ENCODE measurements at places on chromosomes 5 and 9.

DNA sequence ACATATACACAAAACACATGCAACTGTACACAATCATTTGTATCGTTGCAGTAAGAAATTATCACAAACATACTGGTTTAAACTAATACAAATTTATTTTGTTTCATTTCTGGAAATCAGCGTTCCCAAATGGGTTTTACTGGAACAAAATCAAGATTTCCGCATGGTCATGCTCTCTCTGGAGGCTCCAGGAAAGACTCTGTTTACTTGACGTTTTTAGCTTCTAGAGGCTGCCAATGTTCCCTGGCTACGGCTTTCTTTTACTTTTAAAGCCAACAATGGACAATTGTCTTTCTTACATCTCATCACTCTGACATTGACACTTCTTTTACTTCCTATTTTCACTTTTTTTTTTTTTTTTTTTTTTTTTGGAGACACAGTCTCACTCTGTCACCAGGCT, 793.1 kb downstream of the CDH9 start:
- no peak for DNase-seq

DNA sequence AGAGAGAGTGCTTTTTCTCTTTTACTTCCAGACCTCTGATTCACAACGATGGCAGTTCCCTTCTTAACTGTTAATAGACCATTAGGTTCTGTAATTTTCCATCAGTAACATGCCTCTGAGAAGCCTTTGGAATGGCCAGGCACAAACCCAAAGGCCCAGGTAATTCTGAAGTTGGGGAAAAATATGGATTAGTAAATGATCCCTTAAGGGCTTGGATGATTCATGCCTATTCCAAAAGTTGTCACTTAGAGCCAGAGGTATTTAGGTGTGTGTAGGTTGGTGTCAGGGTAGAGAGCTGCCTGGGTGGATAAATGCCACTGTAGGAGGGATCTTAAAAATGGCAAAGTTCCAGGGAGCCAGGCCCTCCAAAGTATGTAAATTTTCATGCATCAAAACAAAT, 228.8 kb downstream of the PLK2 start:
- DNase-seq: no peak

DNA sequence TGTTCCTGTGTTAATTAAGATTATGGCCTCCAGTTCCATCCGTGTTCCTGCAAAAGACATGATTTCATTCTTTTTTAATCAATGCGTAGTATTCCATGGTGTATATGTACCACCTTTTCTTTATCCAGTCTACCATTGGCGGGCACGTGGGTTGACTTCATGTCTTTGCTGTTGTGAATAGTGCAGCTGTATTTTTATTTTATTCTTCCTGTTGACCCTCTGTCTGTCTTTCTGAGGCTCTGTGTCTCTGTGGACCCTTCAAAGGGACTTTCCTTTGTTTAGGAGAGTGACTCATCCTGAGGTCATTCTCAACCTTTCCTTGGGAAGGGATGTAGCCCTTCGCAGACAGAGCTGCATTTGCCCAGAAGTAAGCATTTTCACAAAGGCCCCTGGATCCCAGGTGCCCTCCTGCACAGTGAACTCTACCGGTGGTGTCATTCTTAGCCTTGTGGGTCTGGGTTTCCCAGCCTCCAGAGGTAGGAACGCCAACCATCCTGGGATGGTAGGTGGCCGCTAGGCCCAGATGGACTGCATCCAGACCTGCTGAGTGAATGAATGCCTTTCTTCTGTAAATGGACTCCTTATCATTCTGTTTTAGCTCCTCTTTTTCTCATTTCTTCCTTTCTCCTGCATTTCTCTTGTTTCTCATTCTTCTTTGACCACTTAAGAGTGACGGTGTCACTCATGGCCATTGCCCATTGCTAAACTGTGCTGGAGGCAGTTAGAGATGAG, 22.4 kb downstream of the TRIO start:
- no peak for DNase-seq

DNA sequence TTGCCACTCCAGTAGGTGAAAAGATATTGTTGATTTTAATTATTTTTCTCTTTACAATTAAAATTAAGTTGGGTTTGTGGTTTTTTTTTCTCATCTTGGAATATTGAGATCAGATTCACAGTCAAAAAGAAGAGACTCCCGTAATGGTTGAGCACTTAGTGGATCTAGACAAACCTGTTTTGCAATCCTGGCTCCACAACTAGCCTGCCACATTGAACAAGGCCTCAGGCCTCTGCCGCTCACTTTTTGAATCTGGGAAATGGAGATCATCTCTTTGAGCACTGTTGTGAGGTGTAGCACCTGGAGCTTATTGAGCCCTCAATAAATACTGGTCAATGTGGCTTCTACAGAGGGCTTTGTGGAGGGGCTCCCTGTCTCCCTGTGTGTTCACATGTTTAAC, 37.1 kb upstream of the RARS1 start:
- no peak for DNase-seq

DNA sequence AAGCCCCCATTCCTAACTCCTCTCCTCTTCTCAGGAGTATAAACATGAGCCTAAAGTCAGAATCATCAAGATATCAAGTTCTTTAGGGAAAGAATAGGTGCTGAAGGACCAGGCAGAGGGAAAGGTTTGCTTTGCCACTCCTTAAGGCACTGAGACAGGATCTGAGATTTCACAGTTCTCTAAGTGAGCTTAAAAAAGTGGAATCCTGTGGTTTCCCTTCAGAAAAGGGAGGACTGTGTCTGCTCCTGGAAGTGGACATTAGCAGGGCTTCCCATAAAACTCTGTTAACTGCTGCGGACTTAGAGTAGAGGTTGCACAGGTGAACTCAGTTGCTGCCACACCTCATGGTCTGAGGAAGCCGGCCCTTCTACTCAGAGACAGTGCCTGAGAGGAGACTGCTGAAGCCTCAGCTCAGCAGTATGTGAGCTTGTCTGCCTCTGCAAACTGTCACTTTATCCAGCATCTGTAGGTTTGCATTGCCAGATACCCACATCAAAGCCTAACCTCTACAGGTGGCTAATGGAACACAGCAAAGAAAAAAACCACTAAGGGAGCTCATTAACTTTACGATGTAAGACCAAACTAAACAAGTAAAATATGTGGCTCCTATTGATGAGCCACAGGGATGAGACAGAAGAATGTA, 42.9 kb downstream of the RIC1 start:
- no peak for DNase-seq

GRCh38 chr5:165574100-165574499, 2068.7 kb downstream of the MAT2B start:
- DNase-seq: no peak

- DNase-seq: no peak
Measured at GRCh38 chr5:95029569-95030366, 255.1 kb downstream of the MCTP1 start.

- DNase-seq: no peak
Measured at GRCh38 chr9:6040077-6040476, 24.7 kb upstream of the RANBP6 start.

DNA sequence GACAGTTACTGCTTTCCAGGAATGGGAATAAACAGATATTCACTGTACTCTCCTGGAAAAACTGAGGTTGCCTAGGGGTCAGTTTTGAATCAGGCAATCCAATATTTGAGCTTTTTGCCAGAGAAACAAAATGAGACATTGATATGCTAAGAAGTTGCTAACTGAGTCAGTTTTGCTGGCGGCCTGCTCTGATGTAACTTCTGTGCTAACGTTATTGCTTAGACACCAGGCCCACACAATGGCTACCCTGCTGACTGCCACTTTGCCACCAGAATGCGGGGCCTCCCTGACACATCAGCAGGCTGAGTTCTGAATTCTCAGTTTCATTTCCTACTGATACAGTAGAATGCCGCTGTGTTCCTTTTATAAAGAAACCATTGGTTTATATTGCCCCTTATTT, 18.2 kb upstream of the ZNF618 start:
- DNase-seq: no peak

- DNase-seq: no peak
Measured at GRCh38 chr5:90834711-90835110, 276.1 kb downstream of the ADGRV1 start.

DNA sequence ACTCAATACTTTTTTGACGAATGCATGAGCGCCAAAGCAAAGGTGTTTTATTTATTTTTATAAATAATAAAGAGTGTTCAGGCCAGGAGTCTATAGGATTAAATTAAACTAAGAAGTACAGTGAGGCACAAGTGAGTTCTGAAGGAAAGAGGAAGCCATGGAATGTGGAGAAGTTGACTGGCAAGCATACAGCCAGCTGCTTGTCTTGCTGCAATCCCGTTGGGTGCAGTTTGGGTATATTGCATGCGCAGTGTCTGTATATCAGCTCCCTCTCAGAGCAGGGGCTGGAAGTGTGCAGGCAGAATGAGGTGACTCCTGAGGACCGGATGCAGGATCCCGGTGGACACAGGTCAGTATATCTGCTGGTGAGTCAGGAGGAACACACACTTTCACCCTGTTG, 315.6 kb downstream of the ZSWIM6 start:
- no peak for DNase-seq

- peak; percentile 29 for DNase-seq
Measured at GRCh38 chr9:19493174-19493811, 84.5 kb downstream of the ACER2 start.

DNA sequence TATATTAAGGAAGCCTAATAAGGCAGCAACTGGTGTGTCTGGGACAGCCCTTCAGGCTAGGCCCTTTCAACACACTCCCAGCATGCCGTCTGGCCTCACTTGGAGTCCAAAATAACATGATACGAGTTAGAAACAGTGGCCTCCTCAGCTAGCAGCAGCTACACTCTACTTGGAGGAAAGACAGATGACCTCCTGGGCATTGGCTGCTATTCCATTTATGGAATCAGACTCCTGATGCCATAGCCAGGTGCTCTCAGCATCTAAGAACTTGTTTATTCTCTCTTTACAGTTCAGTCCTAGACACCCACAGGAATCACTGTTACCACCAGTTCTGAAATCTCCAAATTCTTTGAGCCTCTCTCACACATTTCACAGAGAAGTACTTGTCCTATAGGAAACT, 31.8 kb downstream of the RUSC2 start:
- DNase-seq: no peak

DNA sequence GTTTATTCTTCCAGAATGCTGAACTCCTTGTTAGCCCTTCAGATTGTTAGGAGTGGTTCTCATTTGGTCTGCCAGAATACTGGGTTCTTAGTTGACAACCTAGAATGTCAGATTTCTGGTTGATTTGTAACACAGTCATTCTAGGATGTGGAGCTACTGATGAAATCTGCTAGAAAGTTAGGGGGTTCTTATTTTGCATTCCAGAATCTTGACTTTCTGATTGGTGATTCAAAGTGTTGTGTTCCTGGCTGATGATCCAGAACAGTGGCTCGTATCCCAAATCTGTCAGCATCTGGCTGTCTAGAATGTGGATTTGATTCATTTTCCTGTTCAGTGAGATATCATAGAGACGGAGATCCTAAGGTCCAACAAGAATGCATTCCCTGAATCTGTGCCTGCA, 21.9 kb downstream of the PTGS1 start:
- DNase-seq: no peak

DNA sequence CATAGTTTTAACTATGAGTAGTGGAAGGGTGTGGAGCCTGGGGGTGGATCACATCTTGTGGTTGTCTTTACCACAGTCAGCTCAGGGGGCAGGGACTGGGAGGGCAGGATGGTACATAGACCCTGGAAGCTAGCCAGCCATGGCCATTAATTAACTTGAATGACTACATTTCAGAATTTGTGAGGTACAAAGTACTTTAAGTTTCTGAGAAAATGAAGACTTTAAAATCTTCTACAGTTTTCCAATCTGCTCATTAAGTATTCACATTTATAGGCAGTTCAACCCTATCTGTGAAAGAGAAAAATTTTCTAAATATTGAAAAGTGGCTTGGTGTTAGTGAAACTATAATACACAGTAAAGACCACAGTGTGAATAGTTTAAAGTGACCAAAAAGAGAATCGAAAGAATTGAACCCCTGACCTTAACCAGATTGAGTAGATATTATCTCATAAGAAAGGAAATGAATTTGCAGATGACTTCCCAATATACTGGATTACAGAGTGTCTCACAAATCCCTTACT, 234.2 kb upstream of the MEF2C start:
- no peak for DNase-seq

DNA sequence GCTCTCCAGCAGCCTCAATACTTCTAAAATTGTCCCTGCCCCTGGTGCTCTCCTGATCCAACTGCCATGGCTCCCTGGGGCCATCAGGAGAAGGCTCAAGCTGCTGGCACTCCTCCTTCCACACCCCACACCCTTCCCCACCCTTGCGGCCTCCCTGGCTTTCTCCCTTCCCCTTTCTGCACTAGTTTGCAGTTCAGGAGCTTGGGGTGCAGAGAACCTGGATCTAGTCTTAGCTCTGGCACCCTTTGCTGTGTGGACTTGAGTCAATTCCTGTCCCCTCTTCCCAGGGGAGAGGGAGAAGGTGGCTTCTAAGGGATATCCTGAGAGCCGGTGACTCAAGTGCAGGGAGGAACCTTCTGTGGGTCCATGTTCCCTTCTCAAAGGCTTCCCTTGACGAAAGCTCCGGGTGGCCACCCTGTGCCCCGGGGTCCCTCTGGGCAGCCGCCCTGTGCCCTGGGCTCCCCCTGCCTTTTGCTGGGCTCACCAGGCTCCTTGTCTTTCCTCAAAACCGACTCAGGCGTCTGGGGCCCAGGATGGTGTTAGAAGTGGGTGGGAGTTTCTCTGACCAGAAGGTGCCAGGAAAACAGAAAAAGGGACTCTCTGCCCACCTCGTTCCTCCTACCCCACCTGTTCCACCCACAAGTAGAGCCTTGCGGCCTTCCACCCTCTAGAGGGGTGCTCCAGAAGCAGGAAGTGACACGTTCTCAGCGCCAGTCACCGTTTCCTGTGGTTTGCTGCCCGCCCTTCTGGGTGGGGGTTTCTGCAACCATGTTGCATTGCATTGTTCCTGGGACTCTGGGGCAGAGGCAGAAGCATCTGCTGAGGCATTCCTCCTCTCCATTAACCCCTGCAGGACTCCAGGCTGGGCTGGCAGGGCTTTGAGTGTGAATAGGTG, 15.0 kb downstream of the GLIPR2 start:
- DNase-seq: peak; percentile 87

- no peak for DNase-seq
Measured at GRCh38 chr5:6920628-6921256, 207.5 kb downstream of the TENT4A start.

GRCh38 chr5:54753034-54753433, 232.4 kb downstream of the ESM1 start:
- no peak for DNase-seq

GRCh38 chr5:147628058-147628895, 118.4 kb upstream of the DPYSL3 start:
- DNase-seq: peak; percentile 24

Data from activated CD4-positive, alpha-beta T cell treated with anti-CD3 and anti-CD28 coated beads, Interleukin-2, amount 50 U/mL, for 4 hours (primary cell).